ENCODE measurements at places on chromosomes 1 and 21. TPM values are rescaled to one million over a fixed set of nuclear protein-coding genes. Genes with fewer than 3 reads are reported as not detected.

OR10J1 gene
- not detected for polyA plus RNA-seq

GRCh38 chr1:30613188-30613587 is 110.2 kb downstream of the MATN1 start:
- no peak overlapping the region for H3K27ac ChIP-seq
- H3K4me3 ChIP-seq, result no peak overlapping the region
- H3K36me3 ChIP-seq, result no peaks in the 10 kb centered on the region
- no peaks in the 10 kb centered on the region for H3K27me3 ChIP-seq

DISC1 gene
- 0.43 TPM for polyA plus RNA-seq

DNA sequence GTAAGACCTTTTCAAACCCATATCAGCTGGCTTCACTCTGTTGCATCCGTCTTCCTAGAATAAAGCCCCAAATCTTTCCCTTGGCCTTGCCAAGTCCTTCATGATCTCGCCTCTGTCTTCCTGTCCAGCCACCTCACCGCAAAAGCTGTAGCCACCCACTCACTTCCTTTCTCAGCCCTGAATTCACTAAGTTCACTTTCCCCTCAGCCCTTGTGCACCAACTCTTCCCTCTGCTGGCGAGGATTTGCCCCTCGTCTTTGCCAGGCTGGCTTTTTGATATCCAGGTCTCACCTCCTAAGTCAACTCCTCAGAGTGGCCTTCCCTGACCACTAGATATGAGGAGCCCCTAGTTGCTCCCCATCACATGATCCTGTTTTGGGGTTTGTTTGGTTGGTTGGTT is 3.9 kb upstream of the COL16A1 start:
- no peaks in the 10 kb centered on the region for H3K36me3 ChIP-seq
- no peak overlapping the region for H3K4me3 ChIP-seq
- DNase-seq, result no peak

DNA sequence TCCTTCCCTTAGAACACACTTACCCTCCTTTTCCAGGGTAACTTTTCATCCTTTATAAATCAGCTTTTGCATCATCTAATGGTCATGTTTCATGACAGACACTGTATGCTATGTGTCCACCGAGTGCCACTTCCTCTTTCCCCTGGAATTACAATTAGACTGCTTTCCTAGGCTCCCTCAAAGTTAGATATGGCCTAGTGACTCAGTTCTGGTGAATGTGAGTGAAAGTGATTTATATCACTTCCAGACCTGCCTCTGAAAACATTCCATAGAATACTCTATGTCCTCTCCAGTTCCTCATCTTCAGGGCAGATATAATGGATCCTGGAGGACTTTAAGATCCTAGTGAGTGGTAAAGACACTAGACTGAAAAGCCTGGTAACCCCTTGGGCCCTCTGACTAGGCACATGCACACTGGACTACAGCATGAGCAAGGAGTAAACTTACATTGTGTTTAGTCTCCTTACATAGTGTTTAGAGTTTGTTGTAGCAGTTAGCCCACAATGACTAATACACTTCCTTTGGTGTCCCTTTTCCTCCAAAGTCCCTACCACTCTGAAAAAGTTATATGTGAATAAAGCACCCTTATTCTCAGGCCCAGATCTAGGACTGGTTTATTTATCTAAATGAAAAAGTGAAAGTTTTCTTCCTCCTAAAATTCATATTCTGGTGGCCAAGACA is 59.3 kb downstream of the GPR88 start:
- no peak overlapping the region for H3K27ac ChIP-seq
- H3K36me3 ChIP-seq, result no peaks in the 10 kb centered on the region
- DNase-seq, result no peak
- no peaks in the 10 kb centered on the region for H3K27me3 ChIP-seq

DNA sequence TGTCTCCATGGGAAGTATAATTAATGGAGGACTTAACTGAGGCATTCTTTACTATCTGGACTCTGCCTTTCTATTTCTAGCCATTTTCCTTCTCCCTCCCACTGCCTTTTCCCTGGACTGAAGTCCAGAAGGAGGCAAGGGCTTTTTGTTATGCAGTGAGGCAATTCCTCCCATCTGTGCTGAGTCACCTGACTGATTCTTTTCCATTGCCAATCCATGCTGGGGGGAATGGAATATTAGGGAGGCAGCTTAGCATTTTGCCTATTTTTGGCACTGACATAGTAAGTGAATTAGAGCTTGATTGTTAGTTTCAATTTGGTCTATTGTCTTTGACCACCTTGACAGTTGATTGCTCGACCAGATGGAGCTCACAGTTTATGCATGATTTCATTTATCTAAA is 1000.6 kb upstream of the PRMT6 start:
- no peaks in the 10 kb centered on the region for H3K36me3 ChIP-seq
- no peak overlapping the region for H3K4me3 ChIP-seq
- no peaks in the 10 kb centered on the region for H3K27me3 ChIP-seq
- H3K4me1 ChIP-seq, result no peaks in the 10 kb centered on the region
- no peak for DNase-seq
- H3K27ac ChIP-seq, result no peak overlapping the region

- no peaks in the 10 kb centered on the region for H3K36me3 ChIP-seq
- H3K27ac ChIP-seq, result peak overlapping the region; percentile 86
- no peak for DNase-seq
- peaks cover 36% of the 10 kb centered on the region for H3K4me1 ChIP-seq
Measured at GRCh38 chr1:228456252-228457016, 30.7 kb upstream of the RNF187 start.

DNA sequence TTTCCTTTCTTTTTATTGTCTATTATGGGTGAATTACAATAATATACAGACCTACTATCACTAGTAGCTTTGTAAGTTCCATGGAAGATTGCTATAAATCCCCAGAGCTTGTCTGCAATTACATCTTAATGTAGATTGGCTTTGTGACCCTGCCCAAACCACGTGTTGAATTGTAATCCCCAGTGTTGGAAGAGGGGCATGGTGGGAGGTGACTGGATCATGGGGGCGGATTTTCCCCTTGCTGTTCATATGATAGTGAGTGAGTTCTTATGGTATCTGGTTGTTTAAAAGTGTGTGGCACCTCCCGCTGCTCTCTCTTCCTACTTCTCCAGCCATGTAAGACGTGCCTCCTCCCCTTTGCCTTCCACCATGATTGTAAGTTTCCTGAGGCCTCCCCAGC is 34.9 kb upstream of the CDC42BPA start:
- no peaks in the 10 kb centered on the region for H3K27me3 ChIP-seq
- DNase-seq, result no peak
- peaks cover 15% of the 10 kb centered on the region for H3K4me1 ChIP-seq
- H3K27ac ChIP-seq, result no peak overlapping the region

DNA sequence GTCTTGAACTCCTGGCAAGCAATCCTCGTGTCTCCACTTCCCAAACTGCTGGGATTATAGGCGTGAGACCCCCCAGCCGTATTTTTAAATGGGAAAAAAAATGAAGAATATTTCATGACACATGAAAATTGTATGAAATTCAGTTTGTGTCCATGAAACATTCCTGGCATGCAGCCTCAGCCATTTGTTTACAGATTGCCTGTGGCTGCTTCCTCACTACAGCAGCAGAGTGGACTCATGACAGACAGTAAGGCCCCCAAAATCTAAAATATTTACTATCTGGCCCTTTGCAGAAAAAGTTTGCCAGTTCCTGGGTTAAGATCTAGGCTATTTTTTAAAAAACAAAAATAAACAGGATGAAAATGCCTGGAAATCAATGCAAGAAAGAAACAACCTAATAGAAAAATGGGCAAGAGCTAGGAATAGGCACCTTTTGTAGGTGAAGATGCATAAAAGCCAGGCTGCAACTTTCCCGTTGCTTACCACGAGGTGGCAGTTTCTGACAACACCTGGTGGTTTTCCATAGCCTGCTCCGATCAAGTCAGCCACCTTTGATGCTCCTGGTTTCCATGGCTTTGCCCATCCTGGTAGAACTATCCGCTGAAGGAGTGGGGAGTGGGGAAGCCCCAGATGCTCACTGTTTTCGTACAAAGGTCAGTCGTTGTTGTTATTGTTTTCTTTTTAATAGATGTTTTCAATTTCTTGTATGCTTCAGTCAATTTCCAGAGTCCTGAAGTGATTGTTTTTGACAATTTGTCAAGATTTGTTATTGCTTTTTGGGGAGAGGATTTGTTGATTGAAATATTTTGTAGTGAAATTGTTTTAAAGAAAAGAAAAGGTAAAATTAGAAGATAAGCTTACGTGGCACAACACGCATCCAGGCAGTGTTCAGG is 24.3 kb downstream of the UBE2Q1 start:
- no peak overlapping the region for H3K27ac ChIP-seq
- no peaks in the 10 kb centered on the region for H3K27me3 ChIP-seq
- H3K36me3 ChIP-seq, result no peaks in the 10 kb centered on the region

ZBTB18 gene
- 5.7 TPM for polyA plus RNA-seq

DCST1 gene
- polyA plus RNA-seq, result not detected

FMO4 gene
- polyA plus RNA-seq, result 12.2 TPM

DNA sequence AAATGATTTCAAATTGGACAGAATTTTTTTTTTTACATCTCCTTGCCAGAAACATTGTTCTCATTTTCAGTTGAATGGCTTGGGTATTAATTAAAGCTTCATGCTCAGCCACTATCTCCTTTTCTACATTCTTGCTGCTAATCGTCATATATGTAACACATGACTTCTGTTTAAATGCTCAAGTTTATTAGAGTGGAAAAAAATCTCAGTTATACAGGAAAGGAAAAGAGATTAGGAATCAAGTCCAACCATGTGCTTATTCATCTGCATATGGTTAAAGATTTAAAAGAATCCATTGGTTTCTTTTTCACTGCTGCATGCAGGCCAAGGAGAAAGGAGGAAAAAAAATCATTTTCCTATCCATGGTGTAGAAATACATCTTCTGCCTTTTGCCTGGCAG is 47.3 kb upstream of the CNN3 start:
- H3K4me3 ChIP-seq, result no peak overlapping the region
- H3K27ac ChIP-seq, result peak overlapping the region; percentile 56
- no peak for DNase-seq
- peaks cover 20% of the 10 kb centered on the region for H3K4me1 ChIP-seq
- no peaks in the 10 kb centered on the region for H3K27me3 ChIP-seq

- DNase-seq, result no peak
- no peaks in the 10 kb centered on the region for H3K4me1 ChIP-seq
- no peaks in the 10 kb centered on the region for H3K27me3 ChIP-seq
Measured at GRCh38 chr1:70290218-70290617, 64.3 kb downstream of the ANKRD13C start.

- H3K27ac ChIP-seq, result no peak overlapping the region
- H3K27me3 ChIP-seq, result no peaks in the 10 kb centered on the region
- no peaks in the 10 kb centered on the region for H3K4me1 ChIP-seq
- DNase-seq, result peak; percentile 28
Measured at GRCh38 chr1:200317236-200317635, 92.6 kb downstream of the ZNF281 start.

DNA sequence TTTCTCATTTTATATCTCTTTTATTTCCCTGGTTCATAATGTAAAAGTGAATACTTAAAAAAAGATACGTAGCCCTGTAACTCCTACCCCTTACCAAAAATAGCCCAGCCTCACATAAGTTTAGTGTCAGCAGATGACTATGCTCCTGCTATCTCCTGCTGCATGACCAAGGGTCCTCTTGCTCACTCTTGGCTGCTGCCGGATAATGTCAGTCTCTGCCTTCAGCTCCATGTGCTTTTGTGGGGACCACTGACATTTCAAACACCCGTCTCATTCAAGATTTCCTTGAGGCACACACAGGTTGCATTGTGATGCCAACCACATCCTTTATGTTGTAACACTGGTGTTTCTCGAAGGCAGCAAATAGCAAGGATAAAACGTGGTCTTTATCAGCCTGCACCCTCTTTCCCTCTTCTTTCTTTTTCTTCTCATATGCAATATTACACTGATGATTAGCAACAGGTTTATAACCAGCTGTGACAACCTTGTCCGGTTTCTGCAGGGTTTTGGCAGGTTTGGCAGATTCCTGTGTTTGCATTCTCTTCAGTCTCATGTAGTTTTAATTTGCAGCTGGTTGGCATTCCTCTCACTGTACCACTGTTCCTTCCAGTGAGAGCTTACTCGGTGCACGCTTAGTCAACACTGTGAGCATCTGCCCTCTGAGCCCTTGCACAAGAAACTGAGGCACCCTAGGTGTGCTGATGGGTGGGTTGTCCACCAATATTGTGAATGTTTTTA is 62.2 kb downstream of the ZNF684 start:
- DNase-seq, result no peak
- H3K27me3 ChIP-seq, result no peaks in the 10 kb centered on the region
- no peaks in the 10 kb centered on the region for H3K36me3 ChIP-seq
- H3K4me3 ChIP-seq, result no peak overlapping the region
- H3K4me1 ChIP-seq, result no peaks in the 10 kb centered on the region

DNA sequence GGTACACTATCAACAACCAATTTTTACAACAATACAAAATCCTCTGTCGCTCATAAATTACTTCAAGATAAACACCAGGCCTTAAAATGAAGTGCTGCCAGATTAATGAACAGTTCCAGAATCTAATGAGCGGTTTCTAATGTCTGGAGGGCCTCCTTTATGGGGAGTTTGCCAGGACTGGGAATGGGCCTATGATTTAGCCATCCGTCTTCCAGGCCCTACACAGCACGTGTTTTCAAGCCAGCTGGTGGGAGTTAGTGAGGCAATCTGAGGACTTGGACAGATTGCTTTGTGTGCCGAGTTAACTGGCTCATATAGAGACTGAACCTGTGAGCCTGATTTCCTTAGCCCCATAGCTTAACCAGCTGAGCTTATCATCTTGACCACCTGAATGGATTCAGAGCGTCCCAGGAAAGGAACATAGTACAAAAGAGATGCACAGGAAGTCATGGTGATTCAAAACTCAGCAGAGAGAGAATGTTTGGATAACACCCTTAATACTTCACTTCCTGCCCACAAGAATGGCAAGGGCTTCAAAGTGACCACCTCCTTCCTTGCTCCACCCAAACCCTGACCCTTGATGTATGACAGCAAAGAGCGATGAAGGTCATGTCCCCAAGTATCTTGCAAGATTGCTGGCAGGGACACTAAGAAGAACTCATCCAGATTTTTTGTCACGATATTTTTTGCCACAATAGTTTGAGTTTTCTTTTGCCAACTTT is 143.5 kb downstream of the SLC30A10 start:
- H3K4me1 ChIP-seq, result no peaks in the 10 kb centered on the region
- H3K36me3 ChIP-seq, result no peaks in the 10 kb centered on the region
- no peak overlapping the region for H3K4me3 ChIP-seq

GRCh38 chr1:32954168-32954567 is 10.4 kb downstream of the RNF19B start:
- H3K4me1 ChIP-seq, result peaks cover 16% of the 10 kb centered on the region
- H3K27me3 ChIP-seq, result no peaks in the 10 kb centered on the region
- no peak overlapping the region for H3K27ac ChIP-seq
- no peak for DNase-seq
- no peaks in the 10 kb centered on the region for H3K36me3 ChIP-seq

DNA sequence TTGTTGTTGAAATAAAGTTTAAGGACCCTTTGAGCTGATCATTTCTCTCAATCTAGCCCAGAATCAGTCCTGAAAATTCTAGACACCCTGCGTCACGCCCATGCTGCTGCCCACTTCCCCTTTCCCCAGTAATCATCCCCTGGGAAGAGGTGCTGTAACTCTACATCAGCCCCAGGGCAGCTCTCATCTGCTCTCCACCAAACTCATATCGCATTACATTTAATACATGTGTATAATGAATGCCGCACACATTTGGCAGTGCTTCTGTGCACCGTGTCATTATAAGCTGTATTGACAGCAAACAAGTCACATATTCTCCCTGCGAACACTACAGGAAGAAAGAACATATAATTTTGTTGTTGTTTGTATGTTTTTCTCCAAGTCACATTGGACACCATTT is 539.7 kb upstream of the DAB1 start:
- H3K4me3 ChIP-seq, result no peak overlapping the region
- no peaks in the 10 kb centered on the region for H3K4me1 ChIP-seq
- H3K36me3 ChIP-seq, result no peaks in the 10 kb centered on the region
- H3K27ac ChIP-seq, result no peak overlapping the region
- DNase-seq, result no peak
- no peaks in the 10 kb centered on the region for H3K27me3 ChIP-seq

GRCh38 chr1:245310571-245311531 is 156.1 kb downstream of the KIF26B start:
- no peaks in the 10 kb centered on the region for H3K36me3 ChIP-seq
- H3K4me3 ChIP-seq, result no peak overlapping the region
- no peaks in the 10 kb centered on the region for H3K4me1 ChIP-seq
- peak; percentile 57 for DNase-seq
- no peak overlapping the region for H3K27ac ChIP-seq

Data from stomach (tissue), 19 donors.